Mammary epithelial cell (primary cell): ENCODE measurements at places on chromosomes 2 and 18. TPM values are rescaled to one million over a fixed set of nuclear protein-coding genes. Genes with fewer than 3 reads are reported as not detected.

The PCARE gene
- under 0.01 TPM for total RNA-seq

The IL1RL1 gene
- 5.5 and 23.6 TPM in 2 replicates for total RNA-seq

The LRRC30 gene
- not detected in 2 replicates for total RNA-seq

The KHK gene
- 2.1 TPM in 1 of 2 replicates, not detected in the other for total RNA-seq

The CIDEA gene
- 0.24 and 0.94 TPM in 2 replicates for total RNA-seq

The PRKCE gene
- 7.2 and 15.4 TPM in 2 replicates for total RNA-seq

The TACR1 gene
- total RNA-seq: not detected

The TUBA3E gene
- not detected for total RNA-seq

The NAGK gene
- 29.5 TPM for total RNA-seq

The LIMS4 gene
- 1.8 TPM for total RNA-seq

The UGT1A3 gene
- 0.67 TPM for total RNA-seq

The ADAM23 gene
- 19.0 TPM for total RNA-seq

The SLC38A11 gene
- total RNA-seq: not detected

The LIMS2 gene
- 0.27 and 0.42 TPM in 2 replicates for total RNA-seq

The UGT1A8 gene
- under 0.01 TPM for total RNA-seq

The RGPD8 gene
- 11.7 and 13.9 TPM in 2 replicates for total RNA-seq

The MC5R gene
- total RNA-seq: not detected in 2 replicates

The EPC2 gene
- total RNA-seq: 18.2 and 20.6 TPM in 2 replicates

The BOLL gene
- total RNA-seq: not detected in 2 replicates

The FEV gene
- total RNA-seq: not detected in 2 replicates

The ALPP gene
- total RNA-seq: not detected in 2 replicates

The PLCD4 gene
- total RNA-seq: 1.4 and 5.4 TPM in 2 replicates

The PLEKHH2 gene
- 1.3 TPM for total RNA-seq

The NEB gene
- total RNA-seq: under 0.01 TPM

The ADCYAP1 gene
- not detected for total RNA-seq

The SERPINB12 gene
- total RNA-seq: not detected

The ANKRD62 gene
- total RNA-seq: not detected

The BCL11A gene
- total RNA-seq: 8.5 TPM

The EVX2 gene
- total RNA-seq: not detected

The IWS1 gene
- 52.5 and 53.1 TPM in 2 replicates for total RNA-seq

The IL36RN gene
- 0.16 and 1.3 TPM in 2 replicates for total RNA-seq

The SERPINB13 gene
- 8.8 TPM for total RNA-seq

The TLX2 gene
- total RNA-seq: 0.19 and 0.33 TPM in 2 replicates

The SLC16A14 gene
- 0.38 and 0.51 TPM in 2 replicates for total RNA-seq

The RIT2 gene
- not detected for total RNA-seq

The PLGLB2 gene
- total RNA-seq: 3.0 TPM
